ENCODE measurements at places on chromosomes 3 and 15.

DNA sequence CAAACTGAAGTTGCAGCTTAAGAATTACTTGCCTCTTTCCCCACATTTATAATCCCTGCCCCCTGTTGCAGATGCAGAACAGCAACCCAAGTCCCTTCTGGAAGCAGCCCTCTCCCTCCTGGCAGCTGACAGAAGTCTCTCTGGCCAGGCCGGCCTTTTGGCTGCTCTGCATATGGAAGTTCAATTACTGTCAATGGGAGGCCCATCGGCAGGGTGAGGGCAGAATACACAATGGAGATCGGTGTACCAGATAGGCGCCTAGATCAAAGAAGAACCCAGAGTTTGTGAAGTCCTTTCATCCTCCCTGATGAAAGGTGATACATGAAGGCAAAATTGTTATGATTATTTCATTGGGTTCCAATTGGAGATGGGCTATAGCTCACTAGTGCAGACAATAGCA is 327.9 kb upstream of the CTNNB1 start:
- DNase-seq: no peak

GRCh38 chr3:127275287-127275781 is 12.5 kb downstream of the PRR20G start:
- no peak for DNase-seq

DNA sequence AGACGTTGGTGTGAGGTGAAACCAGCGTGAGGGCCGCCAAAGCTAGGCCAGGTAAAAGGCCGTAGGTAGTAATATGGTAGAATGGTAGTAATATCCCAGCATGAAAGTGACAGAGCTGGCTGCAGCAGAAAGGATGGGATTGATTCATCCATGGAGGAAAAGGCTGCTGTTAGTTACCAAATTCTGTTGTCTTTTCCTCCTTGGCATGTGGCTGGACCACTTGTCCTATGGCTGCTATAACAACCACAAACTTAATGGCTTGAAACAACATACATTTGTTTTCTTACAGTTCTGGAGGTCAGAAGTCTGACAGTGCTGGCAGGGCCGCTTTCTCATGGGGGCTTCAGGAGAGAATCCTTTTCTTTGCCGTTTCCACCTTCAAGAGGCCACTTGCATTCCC is 47.8 kb upstream of the CHST2 start:
- DNase-seq: no peak

DNA sequence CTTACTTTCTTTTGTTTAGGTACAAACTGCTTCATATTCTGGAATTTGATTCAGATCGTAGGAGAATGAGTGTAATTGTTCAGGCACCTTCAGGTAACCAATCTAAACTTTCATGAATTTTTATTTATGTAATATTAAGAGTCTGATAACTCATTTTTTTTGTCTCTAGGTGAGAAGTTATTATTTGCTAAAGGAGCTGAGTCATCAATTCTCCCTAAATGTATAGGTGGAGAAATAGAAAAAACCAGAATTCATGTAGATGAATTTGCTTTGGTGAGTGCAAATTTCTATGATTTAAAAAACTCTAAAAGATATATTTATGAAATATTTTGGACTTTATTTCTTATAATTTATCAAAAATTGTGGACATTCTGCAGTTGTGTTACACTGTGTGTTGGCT is 75.8 kb downstream of the ATP11B start:
- DNase-seq: no peak

GRCh38 chr3:67529915-67530314 is 124.5 kb downstream of the SUCLG2 start:
- DNase-seq: no peak

GRCh38 chr3:32123620-32124019 is 17.2 kb downstream of the GPD1L start:
- DNase-seq: no peak

DNA sequence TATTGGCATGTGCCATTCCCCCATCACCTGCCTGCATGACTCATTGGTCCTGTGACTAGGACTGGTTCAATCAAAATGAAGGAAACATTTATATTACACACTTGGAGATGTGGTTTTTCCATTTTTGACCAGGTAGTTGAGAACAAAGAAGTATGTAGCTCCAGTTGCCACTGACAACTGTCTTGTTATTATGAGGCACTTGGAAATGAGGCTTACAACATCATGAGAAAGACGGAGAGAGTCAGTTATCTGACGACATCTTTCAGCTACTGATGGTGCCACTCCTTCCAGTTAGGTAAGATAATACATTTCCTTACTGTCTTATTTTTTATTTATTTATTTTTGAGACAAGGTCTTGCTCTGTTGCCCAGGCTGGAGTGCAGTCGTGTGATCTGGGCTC is 21.8 kb upstream of the PROK2 start:
- DNase-seq: no peak

DNA sequence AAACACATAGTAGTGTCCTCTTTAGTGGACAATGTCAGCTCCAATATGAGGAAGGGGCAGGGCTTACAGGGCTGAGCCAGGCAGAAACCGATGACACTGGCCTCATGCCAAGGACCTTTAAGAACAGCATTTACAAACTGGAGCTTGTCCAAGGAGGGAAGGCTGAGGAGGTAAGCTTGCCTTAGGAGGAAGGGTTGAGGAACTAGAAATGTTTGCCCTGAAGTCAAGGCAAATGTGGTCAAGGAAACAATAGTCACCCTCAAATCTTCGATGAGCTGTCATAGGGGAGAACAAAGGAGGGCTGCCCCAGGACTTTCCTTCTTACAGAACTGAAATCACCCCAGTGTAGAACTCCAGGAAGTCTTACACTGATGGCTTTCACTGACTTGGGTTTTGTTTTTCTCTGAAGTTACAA is 136.4 kb downstream of the LIPC start:
- DNase-seq: no peak

DNA sequence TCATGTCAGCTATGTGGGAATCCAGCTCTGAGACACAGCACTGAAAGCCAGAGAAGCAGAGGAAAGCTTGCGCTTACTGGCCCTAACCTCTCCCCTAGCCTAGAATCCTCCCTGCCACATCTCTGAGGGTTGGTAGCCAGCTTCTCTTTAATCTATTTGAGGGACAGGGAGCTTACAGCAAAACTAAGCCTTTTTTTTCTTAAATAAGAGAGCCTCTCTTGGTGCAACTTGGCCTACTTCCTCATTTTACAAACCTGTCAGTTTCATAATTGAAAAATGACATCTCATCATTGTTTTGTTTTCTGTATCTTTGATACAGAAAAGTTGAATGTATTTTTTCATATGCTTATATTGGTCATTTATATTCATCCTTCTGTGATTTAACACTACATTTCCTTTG is 193.9 kb downstream of the ZNF621 start:
- DNase-seq: no peak

DNA sequence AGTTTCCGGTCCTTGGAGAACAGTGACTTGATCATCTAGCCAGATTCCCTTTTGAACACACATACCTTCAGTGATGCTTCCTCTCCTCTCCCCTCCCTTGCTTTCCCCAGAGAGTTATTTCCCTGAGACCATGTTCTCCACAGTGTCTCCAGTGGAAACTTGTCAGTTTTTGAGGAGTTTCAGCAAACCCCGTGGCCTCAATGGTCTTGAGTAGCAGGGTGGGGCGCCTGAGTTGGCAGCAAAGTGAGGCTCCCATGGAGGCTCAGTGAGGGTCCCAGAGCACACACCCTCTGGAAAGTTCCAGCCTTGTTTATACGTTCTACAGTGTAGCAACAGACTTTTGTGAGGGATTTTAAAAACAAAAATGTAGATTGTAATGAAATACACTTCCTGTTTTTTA is 135.1 kb downstream of the LRRC28 start:
- DNase-seq: no peak

DNA sequence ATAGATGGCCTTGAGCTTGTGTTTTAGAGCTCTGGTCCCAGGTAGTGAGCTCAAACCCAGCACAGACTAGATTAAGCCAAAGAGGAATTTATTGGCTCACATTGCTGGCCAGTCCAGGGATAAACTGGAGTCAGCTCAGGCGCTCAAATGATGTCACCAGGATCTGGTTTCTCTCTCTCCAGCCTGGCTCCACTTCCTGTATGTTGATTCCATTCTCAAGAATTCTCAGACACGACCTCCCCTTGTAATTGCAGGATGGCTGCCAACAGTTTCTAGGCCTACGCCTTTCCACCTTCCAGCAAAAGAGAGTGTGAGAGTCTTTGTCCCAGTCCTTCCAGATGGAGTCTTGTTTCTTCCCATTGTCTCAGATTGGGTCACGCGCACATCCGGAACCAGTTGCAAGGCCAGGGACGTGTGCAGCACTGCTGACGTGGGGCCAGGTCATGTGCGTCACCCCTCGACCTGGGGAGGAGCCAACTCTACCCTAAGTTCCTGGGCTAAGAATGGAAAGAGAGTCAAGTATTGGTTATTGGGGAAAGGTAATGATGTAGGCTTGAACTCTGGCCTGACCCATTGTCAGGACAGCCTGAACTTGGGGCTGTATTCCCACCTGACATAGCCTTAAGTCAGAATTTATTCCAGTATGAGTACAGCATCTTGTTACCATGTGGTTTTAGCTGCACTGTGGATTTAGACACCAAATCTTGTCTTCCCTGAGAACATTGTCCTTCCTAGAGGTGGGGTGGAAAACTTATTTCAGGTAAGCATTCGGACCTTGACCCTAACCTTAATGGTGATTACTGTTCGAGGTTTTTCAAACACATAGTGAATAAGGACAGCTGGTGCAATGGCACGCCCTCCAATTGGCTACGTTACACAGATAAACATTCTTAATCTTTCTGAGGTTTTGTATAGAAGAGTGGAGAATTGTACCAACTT is 31.6 kb downstream of the CACNA1D start:
- DNase-seq: no peak

DNA sequence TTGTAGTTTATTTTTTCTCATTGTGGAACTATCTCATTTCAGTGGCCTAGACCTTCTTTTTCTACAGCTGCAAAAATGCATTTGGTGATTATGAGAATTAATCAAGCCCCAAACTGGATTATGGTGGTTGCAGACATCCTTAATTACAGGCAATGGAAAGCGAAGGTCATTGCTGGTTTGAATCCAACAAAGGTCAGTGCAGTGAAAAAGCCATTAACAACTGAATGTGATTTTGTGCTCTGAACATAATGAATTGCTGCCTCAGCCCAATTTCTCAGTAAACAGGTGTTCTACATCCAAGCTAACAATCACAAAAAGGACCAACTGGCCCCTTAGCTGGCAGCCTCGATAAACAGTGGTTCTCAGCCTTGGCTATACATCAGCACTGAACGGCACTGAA is 260.1 kb upstream of the DPPA4 start:
- DNase-seq: no peak

- DNase-seq: no peak
Observed at GRCh38 chr3:77541203-77541922, 501.5 kb downstream of the ROBO2 start.

GRCh38 chr3:61769266-61769990 is 208.1 kb downstream of the PTPRG start:
- DNase-seq: no peak

GRCh38 chr3:10160925-10161324 is 3.8 kb upstream of the IRAK2 start:
- no peak for DNase-seq

DNA sequence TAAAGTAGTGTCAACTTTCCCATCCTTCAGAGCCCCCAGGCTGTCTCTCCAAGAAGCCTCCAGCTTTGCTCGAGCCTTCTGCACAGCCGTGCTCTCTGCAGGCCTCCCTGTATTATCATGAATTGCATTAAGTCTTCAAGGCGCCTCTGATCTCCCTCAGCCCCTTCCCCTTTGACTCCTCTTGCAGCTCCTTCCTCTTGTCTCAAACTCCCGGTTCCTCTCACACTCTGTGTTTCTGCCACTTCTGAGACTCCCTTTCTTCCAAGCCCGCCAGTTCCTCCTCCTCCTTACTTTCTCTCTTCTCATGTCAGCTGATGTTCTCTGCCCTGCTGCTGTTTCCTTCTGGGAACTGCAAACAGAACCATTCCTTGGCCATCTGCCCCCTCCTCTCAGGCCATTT is 418.8 kb downstream of the EPHB1 start:
- DNase-seq: no peak

- no peak for DNase-seq
Observed at GRCh38 chr15:93241696-93242585, 152.9 kb upstream of the RGMA start.

GRCh38 chr3:23115171-23115877 is 87.8 kb upstream of the UBE2E2 start:
- DNase-seq: no peak

GRCh38 chr3:17151598-17152373 is 267.0 kb downstream of the PLCL2 start:
- DNase-seq: no peak

DNA sequence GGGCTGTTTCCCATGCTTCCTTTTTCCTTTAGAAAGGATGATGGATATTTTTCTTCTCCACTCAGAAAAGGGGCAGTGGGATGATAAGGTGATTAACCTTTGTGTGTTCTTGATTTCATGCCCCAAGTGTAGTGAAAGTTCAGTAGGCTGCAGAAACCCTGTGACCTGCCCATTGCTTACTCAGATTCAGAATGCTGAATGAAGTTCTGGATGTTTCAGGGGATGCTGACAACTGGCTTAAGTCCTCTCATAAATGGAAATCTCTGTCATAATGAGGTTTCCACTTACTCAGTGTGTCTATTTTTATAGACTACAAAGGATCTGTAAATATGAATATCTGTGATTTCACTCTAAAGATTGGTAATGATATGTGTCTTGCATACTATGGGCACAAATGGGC is 471.3 kb upstream of the TPRG1 start:
- no peak for DNase-seq

DNA sequence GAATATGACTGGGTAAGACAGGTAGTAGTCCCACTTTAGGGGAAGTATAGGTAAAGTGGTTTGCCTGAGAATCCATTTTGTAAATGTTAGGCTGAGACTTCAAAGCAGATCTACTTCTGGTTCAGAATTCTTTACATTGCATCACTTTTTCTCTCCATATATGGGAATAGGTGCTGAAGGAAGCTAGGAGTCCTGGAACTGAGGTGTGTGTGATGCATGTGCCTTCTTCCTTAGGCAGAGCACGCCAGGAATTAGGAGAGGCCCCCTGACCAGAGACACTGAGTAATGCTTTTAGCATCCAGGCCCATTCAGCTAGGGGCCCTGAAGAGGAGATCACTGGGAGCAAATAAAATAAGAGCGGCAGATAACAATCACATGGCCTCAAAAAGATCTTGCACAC is 69.2 kb upstream of the DCP1A start:
- no peak for DNase-seq

- DNase-seq: peak; percentile 90
Observed at GRCh38 chr3:192727032-192727847, at the start of gene FGF12. Gene FGF12 (minus strand): TSS chr3:192727541.

DNA sequence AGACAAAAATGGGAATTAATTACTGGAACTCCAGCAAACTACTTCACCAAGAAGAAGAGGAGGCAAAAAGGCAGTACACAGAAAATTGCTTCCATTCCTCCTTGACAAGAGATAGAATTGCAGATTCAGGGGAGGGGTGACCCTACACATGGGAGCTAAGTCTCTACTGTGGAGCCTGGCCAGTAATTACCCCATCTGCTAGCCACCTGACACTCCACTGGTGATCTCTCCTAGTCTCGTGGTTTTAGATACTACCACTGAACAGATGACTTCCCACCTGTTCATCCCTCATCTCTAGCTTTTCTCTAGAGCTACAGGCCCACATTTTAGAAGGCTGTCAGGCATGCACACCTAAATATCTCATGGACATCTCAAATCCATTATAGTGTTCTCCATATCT is 224.3 kb upstream of the NR2F2 start:
- DNase-seq: no peak

Data from NCI-H2107 (cell line).